Activated CD4-positive, CD25-positive, alpha-beta regulatory T cell (primary cell): ENCODE measurements at places on chromosomes 2 and 18.

DNA sequence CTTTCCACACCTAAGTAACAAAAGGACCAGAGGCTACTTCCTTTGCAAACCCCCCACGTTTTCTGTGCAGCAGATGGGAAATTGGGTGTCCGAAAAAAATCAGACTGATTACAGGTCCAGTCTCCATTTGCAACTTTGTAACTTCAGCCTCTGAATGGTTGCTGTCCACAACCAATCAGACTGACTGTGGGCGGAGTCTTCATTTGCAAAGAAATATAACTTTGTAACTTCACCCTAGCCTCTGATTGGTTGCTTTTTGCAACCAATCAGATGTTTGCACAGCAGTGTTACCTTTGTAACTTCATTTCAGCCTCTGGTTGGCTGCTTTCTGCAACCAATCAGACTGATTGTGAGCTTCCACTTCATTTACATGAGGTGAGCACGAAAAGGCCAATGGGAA lies 27.8 kb upstream of the CACNB4 start:
- no peak for DNase-seq

DNA sequence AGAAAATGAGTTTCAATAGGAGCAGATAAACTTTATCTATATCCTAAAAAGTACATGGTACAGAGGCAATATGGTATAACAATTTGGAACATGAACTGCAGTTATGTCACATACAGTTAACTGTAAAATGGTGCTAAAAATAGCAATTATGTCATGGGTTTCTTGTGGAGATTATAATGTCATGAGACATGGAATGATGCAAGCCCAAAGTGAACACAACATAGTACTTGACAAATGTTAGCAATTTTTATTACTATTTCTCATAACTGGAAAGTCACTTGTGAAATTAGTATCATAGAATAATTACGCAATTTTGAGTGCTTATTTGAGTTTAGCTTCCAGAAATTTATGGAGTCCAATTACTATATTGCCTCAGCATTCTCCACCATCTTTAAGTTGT lies 1263.4 kb downstream of the DSC3 start:
- DNase-seq: no peak

DNA sequence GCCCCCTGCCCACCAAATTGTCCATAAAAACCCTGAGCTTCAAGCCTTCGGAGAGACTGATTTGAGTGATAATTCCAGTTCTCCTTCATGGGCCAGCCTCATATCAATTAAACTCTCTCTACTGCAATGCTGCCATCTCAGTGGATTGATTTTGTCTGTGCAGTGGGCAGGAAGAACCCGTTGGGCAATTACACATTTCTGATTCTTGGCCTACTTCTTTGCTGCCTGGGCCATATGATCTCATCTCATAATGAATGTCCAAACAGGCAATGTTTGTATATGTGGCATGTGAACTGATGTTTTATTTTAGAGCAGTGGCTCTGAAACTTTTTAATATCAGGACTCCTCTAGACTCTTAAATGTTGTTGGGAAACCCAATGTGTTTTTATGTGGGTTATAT lies 101.2 kb upstream of the SLC38A11 start:
- DNase-seq: no peak

DNA sequence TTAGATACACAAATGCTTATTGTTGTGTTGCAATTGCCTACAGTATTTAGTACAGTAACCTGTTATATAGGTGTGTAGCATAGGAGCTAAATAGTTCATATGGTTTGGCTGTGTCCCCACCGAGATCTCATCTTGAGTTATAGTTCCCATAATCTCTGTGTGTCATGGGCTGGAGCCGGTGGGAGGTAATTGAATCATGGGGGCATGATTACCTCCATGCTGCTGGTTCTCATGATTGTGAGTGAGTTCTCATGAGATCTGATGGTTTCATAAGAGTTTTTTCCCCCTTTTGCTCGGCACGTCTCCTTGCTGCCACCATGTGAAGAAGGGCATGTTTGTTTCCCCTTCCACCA lies 190.5 kb upstream of the SESTD1 start:
- DNase-seq: no peak

DNA sequence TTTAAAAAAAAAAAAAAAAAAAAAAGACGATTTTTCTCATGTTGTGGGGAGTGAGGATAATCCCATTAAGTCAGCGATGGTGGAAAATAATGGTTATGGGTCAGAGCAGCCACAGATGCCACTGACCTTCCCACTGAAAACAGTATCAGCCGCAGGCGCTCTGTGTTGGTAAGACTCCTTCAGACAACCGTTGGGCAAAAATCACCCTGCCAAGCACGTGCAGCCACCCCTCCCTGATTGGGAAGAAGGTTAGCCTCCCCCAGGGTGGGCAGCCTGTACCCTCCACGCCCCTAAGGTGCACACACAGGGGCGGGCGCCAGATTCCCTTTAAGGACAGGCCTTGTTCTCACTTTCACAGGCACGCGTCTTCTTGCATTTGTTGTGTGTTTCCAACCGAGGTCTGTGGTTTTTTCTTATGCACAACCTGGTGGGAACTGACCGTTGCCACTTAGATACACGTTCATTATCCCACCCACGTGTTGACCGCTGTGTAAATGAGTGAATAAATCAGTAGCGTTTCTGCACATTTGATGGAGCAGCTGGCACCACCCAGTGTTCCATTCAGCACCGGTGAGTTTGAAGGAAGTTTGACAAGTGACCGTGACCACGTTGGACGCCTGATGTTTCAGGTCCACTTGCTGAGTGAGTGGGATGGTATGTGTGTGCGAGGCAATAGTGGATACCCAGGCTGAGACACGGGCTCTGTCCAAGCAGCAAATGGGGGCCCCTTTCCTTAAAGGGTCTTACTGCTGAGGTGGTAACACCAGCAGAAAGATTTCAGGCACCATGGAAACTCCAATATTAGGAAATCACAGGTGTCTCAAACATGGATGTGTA lies 197.8 kb downstream of the GBX2 start:
- no peak for DNase-seq

DNA sequence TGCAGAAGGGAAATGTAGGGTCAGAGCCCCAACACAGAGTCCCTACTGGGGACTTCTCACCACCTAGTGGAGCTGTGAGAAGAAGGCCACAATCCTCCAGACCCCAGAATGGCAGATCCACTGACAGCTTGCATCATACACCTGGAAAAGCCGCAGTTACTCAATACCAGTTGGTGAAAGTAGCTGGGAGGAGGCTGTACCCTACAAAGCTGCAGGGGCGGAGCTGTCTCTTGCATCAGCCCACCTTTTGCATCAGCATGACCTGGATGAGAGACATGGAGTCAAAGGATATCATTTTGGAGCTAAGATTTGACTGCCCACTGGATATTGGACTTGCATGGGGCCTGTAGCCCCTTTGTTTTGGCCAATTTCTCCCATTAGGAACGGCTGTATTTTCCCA lies 237.3 kb downstream of the CALCRL start:
- DNase-seq: no peak

GRCh38 chr2:60100034-60100433 lies 453.4 kb downstream of the BCL11A start:
- DNase-seq: no peak
